CMK (cell line): ENCODE measurements at places on chromosomes 3 and 15.

GRCh38 chr15:49718846-49719245 lies 98.0 kb downstream of the DTWD1 start:
- no peak for DNase-seq

DNA sequence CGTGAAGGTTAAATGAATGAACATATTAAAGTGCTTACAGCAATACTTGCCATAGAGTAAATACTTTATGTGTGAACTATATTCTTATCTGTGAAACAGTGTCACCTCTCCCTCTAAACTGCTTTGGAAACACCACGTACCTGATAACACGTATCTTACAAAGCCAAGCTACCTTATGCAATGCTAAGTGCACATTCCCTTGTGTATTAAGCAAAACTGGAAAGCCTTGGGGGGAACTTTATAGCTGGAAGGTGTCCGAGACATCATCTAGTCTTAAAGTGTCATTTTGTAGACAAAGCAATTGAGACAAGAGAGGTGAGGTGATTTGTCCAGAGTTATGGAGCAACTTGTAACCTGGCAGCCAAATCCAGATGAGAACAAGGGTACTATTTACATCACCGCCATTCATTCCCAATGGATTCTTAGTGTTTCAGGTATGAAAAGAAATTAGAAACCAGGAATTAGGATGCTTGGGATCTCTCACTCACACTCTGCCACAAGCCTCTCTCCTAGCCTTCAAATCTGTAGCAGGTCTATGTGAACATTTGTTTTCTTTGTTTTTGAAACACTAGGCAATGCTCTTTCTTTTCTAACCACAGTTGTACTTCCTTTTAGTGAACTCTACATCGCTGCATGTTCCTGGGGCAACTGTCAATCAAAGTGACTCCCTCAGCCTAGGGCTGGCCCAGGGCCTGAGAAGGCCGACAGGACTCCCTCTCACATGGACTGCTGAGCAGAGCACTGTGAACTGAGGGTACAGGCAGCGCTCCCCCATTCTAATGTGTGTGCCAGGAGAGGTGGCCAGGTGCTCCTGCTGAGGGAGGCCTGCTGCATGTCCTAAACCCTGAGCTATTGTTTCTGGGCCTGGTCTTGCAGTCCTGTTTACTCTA lies 13.9 kb upstream of the MGLL start:
- DNase-seq = no peak

GRCh38 chr3:59121346-59122144 lies 71.7 kb upstream of the CFAP20DC start:
- DNase-seq = no peak

DNA sequence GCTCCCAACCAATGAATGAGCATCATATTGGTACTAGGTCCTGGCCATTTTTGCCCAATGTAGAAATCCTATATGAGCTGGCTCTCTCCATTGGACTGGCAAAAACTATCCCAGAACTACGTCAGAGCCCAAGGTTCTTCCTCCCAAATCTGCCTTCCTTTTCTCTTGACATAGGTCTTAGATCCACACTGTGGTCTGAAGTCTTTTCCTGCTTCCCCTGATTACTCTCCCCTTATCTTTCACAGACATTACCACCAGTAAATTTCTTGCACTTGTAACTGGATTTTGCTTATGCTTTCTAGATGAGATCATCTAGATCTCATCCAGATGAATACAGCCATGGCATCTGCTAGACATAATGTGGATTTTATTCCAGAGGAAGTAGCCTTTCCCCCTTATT lies 141.2 kb upstream of the GADL1 start:
- peak; percentile 26 for DNase-seq

- no peak for DNase-seq
Measured at GRCh38 chr15:89123181-89123525, 34.9 kb downstream of the ABHD2 start.

DNA sequence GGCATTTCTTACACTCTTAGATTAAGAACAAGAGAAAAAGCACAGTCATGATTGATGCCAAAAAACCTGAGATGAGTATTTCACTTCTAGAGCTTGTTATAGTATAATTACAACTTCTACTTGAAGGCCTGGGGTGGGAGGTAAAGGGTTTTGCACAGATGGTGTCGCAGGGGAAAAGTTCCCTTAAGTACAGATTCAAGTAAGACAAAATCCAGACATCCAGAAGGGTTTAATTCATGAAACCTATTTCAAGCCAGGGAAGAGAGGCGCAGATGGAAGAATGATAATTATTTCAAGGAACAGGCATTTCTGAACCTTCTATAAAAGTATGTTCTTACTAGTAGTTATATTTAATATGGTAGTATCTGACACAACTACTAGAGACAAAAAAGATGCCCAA lies 70.6 kb downstream of the TM4SF4 start:
- DNase-seq = no peak

- no peak for DNase-seq
Measured at GRCh38 chr15:88881775-88882174, 13.6 kb downstream of the HAPLN3 start.
